ENCODE measurements at places on chromosomes 16 and 17.

- DNase-seq: no peak
These were observed 1.1 kb upstream of the XYLT1 start for GRCh38 chr16:17471719-17472461.

DNA sequence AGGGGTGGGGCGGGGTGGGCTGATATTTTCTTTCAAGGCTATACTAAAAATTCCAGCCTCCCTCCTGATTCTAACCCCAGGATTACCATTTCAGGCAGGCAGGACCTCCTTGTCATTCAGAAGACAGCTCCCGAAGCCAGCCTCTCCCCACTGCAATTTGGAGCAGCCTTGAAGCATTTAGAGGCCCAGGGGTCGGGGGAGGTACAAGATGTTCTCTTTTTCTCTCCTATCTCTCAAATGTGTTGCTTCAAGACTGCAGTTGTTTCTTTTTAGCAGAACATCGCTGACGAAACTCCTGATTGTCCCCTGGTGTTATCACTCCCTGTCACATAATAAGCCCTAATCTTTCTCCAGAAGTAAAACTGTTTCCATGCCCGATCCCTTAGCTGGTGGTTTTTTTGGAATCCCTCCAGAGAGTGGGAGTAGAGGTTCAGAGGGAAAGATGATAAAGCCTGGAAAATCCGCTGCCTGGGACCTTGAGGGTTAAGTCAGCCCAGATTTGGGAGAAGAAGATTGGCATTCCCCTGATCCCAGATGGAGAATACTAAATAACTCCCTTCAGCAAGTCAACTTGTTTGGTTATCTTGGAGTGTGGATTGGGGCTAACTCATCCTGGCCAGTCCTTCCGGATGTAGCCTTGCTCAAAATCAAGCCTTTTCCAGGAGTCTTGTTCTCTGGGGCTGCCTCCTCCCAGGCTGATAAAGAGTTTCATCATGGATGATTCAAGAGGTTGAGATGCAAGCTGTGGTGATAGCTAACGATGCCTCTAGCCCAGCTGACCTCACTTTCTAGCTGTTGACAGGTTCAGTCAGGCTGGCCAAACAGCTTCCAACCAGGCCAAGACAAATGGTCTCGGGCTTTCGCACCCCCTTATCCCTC lies 71.3 kb downstream of the SOX9 start:
- no peak for DNase-seq

- DNase-seq: no peak
These were observed 890 bp upstream of the CD300A start for GRCh38 chr17:74465378-74466110.

GRCh38 chr16:88059701-88060386 lies 108.6 kb downstream of the BANP start:
- DNase-seq: no peak

DNA sequence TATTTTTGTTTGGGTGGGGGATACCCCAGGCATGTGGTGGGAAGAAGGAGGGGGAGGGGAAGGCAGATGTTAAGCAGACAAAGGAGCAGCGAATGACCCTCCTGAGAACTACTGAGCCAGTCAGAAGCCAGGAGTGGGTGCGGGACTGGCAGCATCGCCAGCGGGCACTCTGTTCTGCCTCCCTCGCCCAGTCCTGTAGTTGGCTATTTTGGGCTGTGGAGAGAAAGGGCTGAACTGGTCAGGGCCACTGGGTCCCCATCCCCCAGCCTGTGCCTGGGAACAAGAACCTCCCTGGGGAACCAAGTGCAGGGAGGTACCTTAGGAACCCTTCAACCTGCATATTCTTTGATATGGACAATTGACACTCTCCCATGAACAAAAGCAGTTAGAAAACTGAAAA lies 6.4 kb downstream of the LRRC3C start:
- no peak for DNase-seq

- DNase-seq: no peak
These were observed 15.9 kb upstream of the PECAM1 start for GRCh38 chr17:64406321-64407200.

DNA sequence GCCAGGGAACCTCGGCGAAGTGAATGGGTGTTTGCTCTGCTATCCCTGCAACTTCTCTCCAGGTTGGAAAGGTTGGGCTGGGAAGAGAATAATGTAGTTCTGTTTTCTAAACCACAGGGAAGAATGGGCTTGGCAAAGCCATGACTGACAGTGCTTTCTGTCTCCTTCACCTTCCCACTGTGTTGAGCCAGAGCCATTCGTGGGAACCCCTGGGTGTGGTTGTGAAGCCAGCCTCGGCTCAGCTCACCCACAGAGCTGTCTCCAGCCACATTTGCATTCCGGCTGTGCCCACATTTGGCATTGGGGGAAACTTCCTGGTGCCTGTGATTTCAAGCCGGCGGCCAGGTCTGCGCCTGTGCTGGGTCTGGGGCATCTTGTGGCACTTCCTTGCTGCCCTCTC lies 39.9 kb downstream of the BAIAP2 start:
- no peak for DNase-seq

GRCh38 chr16:80120899-80121521 lies 419.8 kb upstream of the DYNLRB2 start:
- DNase-seq: no peak

DNA sequence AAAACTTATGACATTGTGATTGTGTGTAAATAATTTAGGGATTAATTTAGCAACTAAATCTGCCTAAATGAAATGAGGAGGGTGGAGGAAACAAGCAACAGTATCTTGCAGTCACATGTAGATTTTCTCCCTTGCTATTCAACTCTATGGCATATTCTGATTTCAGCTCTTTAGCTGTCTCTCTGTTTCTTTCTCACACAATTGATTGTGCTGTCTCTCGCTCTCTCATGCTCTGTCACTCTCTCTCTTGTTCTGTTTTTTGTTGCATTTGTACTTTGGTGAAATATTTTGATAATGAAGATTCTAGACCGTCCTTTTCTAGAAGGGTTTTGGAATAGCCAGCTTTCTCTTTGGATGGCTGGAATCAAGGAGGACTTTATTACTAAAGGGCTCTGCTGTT lies 70.6 kb downstream of the BCAS3 start:
- DNase-seq: no peak

GRCh38 chr17:53273126-53273525 lies 549.6 kb upstream of the KIF2B start:
- DNase-seq: no peak

DNA sequence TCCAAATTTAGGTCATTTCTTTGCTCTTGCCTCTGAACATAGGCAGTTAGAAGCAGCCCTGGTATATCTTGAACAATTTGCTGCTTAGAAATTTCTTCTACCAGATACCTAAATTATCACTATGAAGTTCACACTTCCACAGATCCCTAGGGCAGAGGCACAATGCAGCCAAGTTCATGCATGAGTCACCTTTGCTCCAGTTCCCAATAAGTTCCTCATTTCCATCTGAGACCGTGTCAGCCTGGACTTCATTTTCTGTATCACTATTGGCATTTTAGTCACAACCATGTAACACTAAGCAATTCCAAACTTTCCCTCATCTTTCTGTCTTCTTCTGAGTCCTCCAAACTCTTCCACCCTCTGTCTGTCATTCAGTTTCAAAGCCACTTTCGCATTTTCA lies 45.0 kb downstream of the KCNJ16 start:
- DNase-seq: no peak

GRCh38 chr17:76384987-76385891 lies 830 bp downstream of the SPHK1 start:
- no peak for DNase-seq

DNA sequence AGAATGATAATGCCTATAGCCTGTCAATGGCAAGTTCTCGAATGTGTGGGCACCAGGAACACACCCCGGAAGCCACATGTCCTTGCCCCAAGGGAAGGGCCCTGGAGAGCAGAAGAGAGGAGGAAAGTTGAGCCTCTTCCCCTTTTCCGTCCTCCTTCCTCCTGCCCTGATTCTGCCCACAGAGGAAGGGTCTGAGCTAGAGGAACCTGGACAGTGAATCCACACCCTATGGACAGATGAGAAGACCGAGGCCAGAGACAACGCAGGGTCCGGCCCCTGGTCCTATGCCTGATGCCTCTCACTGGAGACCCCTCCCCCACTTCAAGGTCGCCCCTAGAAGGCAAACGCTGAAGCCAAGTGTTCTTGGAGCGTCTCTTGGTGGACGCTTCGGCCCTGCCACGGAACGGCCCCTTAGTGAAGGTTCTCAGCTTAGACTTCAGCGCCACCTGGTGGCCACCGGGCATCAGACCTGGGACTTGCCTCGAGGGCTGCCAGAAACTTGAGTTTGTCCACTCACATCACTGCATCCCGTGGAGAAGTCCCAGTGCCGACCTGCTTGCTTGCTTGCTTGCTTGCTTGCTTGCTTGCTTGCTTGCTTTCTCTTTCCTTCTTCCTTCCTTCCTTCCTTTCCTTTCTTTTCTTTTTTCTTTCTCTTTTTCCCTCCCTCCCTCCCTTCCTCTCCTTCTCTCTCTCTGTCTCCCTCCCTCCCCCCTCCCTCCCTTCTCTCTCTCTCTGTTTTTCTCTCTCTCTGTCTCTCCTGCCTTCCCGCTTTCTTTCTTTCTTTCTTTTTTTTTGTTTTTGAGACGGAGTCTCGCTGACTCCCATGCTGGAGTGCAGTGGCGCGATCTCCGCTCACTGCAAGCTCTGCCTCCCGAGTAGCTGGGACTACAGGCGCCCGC lies 20.6 kb upstream of the SPNS3 start:
- peak; percentile 79 for DNase-seq

DNA sequence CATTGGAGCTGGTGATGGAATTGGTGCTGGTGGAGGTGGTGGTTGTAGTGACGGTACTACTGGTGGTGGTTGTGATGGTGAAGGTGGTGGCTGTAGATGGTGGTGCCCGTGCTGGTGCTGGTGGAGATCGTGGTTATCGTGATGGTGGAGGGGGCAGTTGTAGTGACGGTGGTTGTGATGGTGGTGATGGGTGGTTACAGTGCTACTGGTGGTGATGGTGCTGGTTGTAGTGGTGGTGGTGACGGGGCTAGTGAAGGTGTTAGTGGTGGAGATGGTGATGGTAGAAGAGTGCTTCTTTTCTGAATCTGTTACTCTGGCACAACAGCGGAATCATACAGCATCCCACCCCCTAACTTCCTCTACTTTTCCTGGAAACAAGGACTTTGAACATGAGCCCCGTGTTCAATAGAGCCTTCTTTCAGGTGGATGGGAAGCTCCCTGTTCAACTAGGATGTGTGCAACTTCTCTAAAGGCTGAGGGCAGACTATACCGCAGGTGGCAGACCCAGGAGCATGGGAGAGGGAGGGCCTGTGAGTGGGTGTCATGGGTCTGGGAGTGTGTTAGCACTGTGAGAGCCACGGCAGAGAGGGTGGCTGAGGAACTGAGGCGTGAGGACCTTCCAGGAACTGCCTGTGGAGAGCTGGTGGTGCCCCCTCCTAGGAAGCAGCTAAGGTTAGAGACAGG lies 8.2 kb downstream of the TBX21 start:
- DNase-seq: no peak

GRCh38 chr16:84605339-84605848 lies 12.5 kb downstream of the COTL1 start:
- no peak for DNase-seq

GRCh38 chr17:3965118-3965800 lies 1.0 kb upstream of the ATP2A3 start:
- DNase-seq: no peak

DNA sequence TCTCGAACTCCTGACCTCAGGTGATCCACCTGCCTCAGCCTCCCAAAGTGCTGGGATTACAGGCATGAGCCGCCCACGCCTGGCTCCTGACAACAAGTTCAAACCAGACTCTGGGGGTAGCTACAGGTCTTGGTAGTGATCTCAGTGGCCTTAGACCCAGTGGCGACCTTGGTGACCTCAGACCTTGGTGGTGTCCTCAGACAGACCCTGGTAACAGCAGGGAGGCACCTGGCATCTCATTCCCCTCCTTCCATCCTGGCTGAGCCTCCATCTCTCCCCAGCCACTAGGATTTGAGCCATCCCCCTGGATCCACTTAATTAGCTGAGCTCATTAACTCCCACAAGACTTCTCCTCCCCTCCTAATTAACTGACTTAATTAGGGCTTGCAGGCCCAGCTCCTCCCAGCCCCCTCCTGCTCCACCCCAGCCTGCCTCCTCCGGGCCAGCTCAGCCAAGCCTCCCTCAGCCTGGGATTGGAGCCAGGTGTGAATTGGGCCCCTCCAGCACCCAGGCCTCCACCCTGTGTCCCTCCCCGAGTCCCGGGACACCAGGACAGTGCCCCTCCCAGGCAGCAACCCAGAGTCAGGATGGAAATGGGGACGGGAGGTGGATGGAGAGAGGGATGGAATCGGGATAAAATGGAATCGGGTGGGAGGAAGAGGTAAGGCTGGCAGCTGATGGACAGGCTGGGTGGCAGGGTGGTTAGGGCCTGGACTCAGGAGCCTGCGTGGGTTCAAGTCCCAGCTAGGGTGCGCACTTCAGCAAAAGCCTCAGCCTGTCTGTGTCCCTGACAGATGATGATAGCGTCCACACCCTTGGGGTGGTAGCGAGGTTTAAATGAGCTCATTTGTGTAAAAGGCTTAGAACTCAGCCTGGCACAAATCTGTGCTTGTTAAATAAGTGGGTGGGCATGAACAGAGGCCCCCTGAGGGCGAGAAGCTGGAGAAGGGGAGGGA lies 11.2 kb upstream of the SBK1 start:
- DNase-seq: no peak

- no peak for DNase-seq
These were observed 6.6 kb upstream of the KPNB1 start for GRCh38 chr17:47643116-47643515.

DNA sequence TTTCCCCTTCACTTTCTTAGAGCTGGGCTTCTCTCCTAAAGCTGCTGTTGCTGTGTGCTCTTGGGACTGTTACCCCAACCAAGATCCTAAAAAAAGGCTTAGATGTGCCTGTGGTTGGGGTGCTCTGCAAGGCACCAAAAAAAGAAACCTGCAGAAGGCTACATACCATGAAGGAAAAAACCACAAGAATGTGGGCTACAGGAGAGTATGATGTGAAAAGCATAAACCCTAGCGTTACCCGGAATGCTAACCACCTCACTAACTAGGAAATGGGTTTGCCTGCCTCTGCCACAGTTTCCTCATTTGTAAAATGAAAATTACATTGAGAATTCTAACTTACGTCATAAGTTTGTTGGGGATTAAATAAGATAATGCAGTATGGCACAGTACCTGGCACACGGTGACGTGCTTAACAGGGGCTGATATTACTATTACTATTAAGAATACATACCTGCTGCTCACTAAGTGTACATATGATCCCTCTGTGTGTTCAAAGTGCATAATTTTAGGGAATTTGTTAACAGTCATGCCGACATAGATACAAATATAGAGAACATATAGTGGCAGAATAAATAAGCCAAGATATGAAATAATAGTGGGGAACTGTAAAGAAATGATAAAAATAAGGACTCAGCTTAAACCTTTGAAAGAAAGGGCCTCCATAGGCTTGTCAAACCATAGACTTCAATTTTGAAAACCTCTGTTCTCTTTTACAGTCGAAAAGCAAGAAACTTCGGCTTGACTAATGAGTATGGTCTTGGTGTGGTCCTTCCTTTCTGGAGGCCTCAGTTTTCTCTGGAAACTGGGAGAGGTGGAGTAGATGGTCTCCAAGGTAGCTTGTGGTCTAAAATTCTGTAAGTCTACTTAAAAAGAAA lies 177.8 kb upstream of the TBX2 start:
- no peak for DNase-seq

- DNase-seq: no peak
These were observed 182.0 kb downstream of the SEC14L1 start for GRCh38 chr17:77322514-77323412.

- DNase-seq: no peak
These were observed 12.5 kb upstream of the C16orf95 start for GRCh38 chr16:87329436-87330256.
